A172 (cell line): ENCODE measurements at places on chromosomes 6 and 20. TPM values are rescaled to one million over a fixed set of nuclear protein-coding genes. Genes with fewer than 3 reads are reported as not detected.

DNA sequence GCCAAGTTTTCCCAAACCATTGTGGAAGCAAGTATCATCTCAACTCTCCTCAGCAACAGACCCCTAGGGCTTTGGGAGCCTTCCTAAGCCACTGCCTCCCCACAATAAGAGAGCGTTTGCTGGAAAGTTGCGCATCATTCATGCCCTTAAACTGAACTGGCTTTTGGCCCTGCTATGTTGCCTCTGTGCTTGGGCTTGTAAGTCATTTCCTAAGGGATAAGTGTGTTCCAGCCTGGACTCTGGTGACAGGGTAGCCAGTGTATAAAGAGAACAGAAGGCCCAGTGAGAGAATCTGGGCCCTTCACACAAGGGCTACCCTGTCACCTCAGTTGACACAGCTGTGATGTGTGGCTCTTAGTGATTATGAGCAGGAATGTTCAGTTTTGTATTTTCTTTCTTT, 77.8 kb downstream of the COL9A1 start:
- DNase-seq, result no peak

- no peak for DNase-seq
Measured at GRCh38 chr20:47799116-47799715, 13.9 kb upstream of the SULF2 start.

DNA sequence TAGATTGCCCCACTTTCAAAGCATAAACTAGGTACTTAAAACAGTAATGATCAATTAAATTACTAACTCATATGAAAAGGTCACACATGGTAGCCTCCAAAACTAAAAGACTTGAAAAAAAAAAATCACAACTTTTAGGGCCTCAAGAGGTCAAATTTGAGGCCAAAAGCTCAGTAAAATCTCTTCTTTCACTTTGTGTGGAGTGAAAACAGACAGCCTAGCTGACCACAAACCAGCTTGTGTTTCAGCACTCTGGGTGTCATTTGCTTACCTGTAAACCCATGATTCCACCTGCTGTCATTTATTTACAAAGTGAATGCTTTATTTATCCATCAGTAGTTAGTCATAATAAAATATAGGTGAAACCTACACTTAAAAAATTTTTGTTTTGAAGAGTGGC, 34.0 kb downstream of the GNAS start:
- DNase-seq, result no peak

DNA sequence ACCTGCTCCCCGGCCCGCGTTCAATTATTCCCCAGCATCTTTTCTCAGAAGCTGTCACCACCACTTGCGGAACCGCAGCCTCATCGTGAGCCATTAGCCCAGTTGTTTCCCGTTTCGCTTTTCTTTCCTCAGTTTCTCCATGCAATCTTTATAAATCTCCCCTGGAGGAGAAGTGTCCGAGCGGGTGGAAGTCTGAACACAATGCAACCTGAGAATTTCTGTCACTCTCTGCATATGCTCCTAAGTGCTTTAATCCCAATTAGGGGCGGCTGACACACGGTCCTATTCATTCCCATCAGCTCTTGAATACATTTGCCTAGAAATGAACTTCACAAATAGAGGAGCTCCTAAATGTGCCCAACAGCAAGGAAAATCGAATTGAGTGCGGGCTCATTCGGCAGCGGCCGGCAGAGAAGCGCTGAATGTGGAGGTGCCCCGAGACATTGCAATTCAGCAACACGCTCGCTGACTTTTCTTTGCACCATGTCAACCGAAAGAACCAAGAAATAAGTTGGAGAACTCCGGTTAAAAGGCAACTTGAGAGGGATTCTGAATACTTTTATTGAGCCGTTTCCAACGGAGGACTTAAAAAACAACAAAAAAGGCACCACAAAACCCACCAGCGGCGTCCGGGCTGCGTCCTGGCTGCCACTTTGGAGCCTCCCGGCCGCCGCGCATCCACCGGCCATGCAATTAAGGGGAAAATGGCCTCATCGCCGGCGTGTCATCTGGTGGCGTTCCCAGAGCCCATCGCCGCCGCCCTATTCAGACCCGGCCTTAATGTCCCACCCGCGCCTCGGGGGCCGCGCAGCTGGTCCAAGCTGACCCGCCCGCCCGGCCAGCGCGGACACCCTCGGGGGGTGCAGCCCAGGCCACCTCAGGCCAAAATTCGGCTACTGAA, 3.9 kb upstream of the PRDM13 start:
- DNase-seq, result no peak

- DNase-seq, result no peak
Measured at GRCh38 chr6:22146931-22147701, 149.7 kb downstream of the PRL start.

DNA sequence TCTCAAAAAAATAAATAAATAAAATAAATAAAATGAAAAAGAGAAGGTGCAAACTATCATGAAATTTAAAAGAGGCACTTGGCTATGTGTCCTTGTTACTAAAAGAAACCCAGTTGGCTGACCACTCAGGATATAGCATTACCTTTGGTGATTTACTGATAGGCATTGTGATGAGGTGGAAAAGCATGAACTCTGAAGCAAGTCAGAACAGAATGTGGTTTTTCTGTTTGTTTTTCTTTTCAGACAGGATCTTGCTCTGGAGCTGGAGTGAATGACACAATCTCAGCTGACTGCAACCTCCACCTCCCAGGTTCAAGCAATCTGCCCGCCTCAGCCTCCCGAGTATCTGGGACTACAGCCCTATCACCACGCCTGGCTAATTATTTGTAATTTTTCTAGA, 31.9 kb downstream of the ZNF184 start:
- no peak for DNase-seq

DNA sequence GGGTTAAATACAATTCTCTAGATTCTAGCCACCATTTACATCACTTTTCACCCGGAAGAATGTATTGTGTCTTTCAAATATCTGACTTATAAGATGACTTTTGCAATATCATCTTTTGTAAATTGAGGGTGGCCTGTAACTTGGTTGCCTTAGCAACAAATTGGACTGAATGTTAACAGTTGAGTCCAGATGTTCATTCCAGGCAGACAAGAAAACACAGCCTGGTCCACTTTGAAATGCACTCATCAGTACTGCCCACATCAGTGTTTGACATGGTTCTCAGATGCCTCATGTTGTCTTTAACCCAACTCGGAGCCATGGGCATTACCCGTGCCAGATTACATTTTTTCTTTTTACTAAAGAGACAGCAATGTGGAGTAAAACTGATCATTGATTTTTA, 781.6 kb upstream of the CHD6 start:
- no peak for DNase-seq

DNA sequence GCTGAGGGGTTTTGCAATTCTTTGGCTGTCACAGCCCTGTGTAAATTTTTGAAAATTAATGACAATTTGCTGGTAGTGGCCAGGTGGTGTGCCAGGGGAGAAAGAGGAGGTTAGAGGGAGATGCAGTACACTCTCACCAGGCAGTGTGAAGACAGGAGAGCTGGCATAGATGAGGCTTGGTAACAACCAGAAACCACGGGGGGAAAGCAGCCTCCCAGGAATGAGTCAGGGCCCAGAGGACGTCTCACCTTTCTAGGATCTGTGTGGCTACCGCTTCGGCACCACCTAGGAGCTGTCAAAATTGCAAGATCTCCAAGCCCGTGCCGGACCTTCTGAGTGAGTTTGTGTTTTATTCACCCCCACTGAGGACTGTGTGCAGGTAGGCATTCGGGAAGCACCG, 171.4 kb downstream of the PACRG start:
- DNase-seq, result no peak

DNA sequence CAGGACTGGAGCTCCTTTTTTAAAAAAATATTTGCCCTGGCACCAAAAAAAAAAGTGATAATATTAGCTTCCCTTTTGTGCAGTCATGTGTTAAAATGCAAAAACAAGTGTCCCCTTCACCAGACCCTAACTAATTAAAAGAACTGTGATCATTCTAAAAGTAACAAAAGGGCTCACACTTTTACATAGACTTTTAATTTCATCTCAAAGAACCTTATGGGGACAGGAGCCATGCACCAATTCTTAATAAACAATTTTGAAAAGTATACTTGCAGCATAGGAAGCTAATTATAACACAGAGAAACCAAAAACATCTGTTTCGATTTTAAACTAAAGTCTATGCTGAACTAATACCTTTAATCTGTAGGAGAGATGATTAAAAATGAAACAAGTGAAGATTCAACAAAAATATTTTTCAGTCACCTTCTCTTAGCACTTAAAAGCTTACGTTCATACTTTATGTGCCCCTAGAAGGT, 17.3 kb downstream of the STX7 start:
- no peak for DNase-seq

DNA sequence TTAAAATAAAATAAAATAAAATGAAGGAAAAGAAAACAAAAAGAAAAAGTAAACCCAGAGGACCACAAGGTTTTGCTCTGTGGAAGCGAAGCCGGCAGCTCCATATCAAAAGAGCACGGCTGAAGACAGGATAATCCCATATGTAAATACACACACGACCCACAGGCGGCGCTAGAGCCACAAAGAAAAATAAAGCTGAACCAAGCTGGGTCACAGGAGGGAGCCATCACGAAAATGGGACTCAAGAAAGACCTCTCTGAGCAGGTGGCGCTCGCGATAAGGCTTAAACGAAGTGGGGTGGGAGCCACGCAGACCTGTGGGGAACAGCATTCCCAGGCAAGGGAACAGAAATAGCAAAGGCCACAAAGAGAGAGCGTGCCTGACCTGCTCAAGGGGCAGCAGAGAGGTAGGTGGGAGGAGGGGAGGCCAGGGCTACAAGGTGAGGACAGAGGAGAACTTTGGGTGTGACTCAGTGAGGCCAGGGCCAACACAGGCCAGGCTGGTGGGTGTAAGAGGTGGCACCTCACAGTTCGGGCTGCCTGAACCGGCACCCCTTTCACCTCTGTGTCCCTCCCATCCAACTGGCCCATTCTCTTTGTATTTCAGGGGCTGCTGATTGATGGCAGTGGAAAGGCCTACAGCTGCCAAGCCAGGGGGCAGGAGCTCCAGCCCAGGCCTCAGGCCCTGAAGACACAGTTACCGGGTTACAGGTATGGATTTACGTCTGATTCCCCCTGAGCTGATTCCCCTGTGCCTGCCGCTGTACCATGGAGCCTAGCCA, 26.0 kb downstream of the PTGIS start:
- peak; percentile 73 for DNase-seq

- no peak for DNase-seq
Measured at GRCh38 chr6:53498649-53499048, 46.3 kb downstream of the GCLC start.

DNA sequence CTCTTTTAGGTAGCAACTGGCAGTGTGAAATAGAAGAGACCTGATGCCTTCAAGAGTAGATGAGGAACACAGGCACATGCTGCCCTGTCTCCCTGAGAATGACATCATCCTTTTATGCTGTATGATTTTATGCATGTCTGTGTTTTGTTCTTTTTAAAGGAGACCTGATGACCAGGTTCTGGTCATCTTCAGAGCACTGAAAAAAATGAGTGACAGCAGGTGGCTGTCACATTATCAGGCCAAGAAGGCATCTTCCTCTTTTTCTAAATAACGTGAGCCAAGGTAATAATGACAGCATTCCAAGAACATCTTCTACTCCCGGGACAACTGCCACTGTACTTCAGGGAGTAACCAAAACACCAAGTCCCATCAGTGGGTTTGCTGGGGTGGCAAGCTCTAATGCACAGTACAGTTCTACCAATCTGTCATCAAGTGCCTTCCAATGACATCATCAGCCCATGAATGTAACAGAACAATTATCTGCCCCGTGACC, 28.9 kb downstream of the CNKSR3 start:
- DNase-seq, result no peak

GRCh38 chr6:154996841-154997311, 1.8 kb downstream of the TIAM2 start:
- no peak for DNase-seq

Gene GPR63
- 0.07 TPM in 1 of 2 replicates, not detected in the other for total RNA-seq

Gene OPRL1
- total RNA-seq, result 0.81 and 1.2 TPM in 2 replicates

Gene SPTLC3
- 1.5 and 3.8 TPM in 2 replicates for total RNA-seq

Gene PRDM13
- total RNA-seq, result not detected in 2 replicates

Gene KIF25
- total RNA-seq, result not detected in 2 replicates

Gene PSORS1C1
- 1.1 and 3.4 TPM in 2 replicates for total RNA-seq
